ENCODE measurements at places on chromosomes 12 and 14. TPM values are rescaled to one million over a fixed set of nuclear protein-coding genes. Genes with fewer than 3 reads are reported as not detected.

DNA sequence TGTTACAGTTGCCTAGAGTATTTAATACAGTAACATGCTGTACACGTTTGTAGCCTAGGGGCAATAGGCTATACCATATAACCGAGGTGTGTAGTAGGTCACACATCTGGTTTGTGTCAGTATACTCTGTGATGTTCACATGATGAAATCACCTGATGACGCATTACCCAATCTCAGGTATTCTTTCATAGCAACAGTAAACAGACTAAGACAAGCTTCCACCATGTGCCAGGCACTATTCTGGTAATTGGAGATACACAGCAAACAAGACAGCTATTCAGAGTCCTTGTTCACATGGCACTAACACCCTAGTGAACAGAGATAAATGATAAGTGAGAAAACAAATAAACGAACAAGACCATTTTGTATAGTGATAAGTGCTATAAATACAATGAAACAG, 3.8 kb upstream of the PDE3A start:
- no peak for DNase-seq

DNA sequence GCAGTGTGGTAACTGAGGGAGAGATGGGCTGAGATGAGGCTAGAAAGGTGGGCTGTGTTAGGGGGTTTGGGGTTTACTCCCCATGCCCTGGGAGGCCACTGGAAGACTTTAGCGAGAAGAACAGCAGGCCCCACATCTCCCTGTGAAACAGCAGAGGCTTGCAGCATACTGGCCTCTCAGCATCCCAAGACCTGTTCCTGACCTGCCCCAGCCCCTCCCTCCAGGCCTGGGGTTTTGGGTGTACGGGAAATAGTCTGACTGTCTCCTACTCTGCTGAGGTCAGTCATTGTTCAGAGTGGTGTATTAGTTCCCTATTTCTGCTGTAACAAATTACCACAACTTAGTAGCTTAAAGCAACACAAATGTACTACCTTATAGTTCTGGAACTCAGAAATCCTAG, 103.5 kb upstream of the HIF1A start:
- DNase-seq: no peak

DNA sequence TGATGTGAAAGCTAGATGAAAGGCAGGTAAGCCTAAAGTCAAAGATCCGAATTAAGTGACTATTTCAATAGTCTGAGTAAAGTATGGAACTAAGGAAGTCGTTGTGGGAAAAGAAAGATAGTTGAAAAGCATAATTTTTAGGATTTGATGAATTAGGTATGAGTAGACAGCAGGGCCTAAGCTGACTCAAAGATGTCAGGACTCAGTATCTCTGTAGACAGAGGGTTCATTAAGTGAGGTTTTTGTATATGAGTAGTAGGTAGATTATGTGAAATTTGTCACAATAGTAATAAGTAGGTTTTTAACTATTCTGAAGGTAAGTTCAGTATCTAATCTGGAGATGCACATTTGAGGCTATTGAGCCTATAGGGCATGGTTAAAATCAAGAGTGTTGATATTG, 196.4 kb downstream of the RASSF9 start:
- no peak for DNase-seq

DNA sequence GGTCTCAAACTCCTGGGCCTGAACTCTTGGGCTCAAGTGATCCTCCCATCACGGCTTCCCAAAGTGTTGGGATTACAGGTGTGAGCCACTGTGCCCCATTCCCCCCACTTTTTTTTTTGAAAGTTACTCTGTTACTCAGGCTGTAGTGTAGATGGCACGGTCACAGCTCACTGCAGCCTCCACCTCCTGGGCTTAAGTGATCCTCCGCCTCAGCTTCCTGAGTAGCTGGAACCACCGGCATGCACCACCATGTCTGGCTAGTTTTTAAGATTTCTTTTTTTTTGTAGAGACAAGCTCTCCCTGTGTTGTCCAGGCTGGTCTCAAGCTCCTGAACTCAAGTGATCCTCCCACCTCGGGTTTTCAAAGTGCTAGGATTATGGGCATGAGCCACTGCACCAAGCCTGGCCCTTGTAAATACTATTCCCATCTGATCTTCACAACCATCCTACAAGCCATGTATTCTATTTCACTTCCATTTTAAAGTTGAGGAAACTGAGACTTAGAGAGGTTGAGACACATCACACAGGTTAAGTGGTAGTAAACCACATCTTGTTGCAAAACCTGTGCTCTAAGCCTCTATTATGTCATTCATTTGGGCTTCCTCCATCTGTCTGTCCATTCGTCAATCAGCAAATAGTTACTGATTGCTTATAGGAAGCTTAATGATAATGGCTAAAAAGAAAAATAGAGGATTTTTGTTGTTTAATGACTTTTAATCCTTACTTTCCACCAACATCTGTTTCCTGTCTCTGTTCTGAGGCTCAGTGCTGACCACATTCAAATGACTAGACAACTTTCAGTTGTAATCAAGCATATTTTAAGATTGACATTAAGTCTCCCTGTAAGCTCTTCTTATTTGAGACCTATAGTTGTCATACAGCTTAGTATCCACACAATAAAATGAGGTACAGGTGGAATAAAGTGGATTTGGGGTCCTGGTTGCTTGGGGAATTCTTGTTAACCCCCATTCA, 9.2 kb downstream of the ASCL4 start:
- DNase-seq: no peak

DNA sequence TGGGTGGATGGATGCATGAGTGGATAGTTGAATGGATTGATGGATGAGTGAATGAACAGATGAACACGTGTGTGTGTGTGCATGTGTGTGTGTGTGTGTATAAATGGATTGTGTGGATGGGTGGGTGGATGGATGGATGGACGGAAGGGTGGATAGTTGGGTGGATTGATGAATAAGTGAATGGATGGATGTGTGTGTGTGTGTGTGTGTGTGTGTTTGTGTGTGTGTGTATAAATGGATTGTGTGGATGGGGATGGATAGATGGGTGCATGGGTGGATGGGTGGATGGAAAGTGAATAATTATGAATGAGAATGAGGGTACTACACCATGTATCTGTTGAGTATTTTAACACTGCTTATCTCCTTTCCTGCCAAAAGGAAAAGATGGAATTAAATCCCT, 986 bp downstream of the KRT77 start:
- no peak for DNase-seq

GRCh38 chr12:79521576-79521975, 169.2 kb downstream of the PAWR start:
- no peak for DNase-seq

GRCh38 chr12:110355073-110355472, 48.4 kb downstream of the ANAPC7 start:
- DNase-seq: no peak

DNA sequence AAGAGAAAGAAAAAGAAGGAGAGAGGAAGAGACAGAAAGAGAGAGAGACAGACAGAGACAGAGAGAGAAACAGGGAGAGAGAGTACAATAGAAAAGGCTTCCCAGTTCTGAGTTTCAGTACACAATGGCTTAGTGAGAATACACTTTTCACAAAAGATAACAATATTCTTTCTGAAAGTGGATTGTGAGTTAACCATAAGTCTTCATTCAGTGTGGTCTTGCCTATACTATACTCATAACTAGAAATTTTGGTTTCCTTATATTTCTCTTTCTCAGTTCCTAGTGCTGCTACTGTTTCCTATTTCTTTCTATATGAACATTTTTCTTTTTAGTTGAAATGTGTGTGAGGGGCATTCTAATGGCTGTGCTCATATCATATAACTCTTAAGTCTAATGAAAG, 9.3 kb downstream of the CD163L1 start:
- DNase-seq: no peak

GRCh38 chr12:105014603-105015002, 28.5 kb downstream of the NOPCHAP1 start:
- no peak for DNase-seq

DNA sequence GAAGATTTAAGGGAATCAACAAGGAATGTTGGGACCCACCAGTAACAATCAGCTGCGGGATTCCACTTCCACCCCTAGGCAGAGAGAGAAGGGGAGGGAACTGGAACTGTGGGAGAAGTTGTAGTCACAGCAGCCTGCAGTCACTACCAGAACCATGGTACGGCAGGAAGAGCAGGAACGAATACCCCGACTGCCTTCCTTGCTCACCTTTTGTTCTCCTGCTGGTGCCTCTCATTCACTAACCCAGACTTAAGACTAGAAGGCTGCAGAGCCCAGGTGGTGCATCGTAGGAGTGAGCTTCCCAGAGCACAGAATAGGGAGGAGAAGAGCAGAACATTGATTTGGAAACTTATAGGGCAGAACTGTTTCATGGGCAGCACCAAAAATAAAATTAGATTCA, 154.2 kb downstream of the DYRK2 start:
- DNase-seq: no peak

GRCh38 chr12:12817616-12818015, 4.5 kb downstream of the DDX47 start:
- DNase-seq: no peak

GRCh38 chr12:116459011-116459875, 99.9 kb upstream of the MAP1LC3B2 start:
- no peak for DNase-seq

GRCh38 chr12:116977465-116978380, 67.0 kb downstream of the FBXW8 start:
- DNase-seq: no peak

DNA sequence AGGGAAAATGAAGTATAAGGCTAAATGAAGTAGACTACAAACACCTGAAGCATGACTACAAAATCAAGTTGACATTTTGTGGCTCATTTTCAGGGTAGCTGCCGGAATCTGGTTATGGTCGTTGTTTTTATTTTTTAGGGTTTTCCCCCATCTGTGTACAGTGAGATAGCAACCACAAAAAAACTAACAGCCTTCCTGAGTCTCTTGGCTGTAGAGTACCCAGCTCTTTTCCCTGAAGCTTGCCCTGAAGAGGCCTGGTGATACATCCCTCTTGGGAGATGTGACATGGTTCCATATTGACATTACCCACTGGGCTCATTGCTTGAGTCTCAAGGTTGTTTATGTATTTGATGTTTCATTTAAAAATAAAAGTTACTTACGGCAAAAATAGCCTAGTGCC, 424.0 kb downstream of the ZFP36L1 start:
- DNase-seq: no peak

DNA sequence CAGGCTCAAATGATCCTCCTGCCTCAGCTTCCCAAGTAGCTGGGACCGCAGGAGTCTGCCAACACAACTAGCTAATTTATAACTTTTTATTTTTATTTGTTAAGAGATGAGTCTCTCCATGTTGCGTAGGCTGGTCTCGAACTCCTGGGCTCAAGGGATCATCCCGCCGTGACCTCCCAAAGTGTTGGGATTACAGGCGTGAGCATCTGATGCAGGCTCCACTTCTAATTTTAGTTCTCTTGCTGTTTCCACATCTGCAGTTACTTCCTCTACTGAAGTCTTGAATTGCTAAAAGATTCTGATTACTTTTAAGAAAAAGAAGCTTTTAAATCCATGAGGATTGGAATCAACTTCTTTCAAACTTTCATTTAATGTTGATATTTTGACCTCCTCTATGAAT, 13.4 kb upstream of the SNX6 start:
- no peak for DNase-seq

- no peak for DNase-seq
Measured at GRCh38 chr12:88733008-88733407, 152.7 kb upstream of the KITLG start.

GRCh38 chr14:55589171-55589570, 9.2 kb downstream of the KTN1 start:
- no peak for DNase-seq

DNA sequence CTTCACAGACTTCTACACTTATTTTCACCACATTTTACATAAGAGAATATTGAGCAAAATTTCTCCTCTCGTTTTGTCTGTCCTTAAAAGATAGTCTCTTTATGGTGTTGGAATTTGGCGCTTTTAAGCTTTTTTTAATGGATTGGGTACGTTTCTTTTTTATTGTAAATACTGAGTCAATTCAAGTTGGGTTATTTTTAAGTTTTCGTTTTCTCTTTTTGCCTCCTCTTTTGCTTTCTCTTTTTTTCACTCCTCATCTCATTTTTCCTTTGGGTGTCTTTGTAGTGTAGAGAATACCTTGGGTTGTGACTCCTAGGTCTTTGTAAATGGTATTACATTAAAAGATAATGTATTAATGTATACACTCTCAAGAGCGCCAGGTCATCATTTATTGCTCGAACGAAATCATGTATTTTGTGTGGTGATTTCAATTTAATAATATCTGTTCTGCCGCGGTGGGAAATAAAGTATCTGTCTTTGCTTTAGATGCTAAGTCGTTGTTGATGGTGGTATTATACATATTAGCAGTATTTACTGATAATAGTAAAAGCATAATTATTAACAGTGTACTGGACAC, 845 bp downstream of the TMX1 start:
- DNase-seq: no peak

GRCh38 chr12:131077931-131078391, 124.3 kb downstream of the ADGRD1 start:
- DNase-seq: no peak

DNA sequence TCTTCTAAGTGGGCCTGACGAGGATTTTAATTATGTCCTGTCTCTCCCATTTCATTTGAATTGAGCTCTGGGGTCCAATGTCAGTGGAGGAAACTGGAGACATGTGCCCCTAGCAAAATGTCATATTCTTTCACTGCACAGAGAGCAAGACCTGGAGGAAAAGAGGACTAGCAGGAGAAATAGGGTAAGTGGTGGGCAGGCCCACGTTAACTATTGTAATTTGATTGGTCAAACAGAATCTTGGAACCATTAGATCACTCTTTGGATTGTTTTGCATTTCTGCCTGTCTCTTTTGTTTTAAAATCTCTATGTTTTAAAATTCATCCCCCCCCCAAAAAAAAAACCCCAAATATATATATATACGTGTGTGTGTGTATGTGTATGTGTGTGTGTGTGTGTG, 113.9 kb upstream of the PELI2 start:
- DNase-seq: no peak

- DNase-seq: peak; percentile 32
Measured at GRCh38 chr12:32273712-32274111, 125.6 kb upstream of the FGD4 start.

DNA sequence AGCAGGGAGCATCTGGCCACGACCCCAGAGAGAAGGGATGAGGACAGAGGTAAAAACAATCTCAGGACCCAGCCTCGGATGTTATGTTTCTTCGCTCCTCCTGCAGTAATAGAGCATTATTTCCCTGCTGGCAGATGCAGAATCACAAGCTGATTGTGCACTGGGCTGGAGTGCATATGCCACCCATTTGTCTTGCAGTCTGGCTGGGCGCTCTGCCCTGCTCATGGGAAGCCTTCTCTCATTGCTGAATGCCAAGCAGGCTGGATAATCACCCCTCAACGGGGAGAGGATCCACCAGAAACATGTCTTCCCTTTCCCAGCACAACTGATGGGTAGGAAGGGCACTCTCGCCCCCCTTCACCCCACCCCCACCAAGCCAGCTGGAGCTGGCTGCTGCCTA, 8.5 kb upstream of the VASH1 start:
- no peak for DNase-seq

GRCh38 chr12:11556682-11557081, 92.8 kb upstream of the ETV6 start:
- no peak for DNase-seq

GRCh38 chr12:6167327-6168280, 32.6 kb upstream of the CD9 start:
- DNase-seq: peak; percentile 47

GRCh38 chr14:102187044-102187443, 47.3 kb downstream of the WDR20 start:
- no peak for DNase-seq

The OR4N5 gene
- total RNA-seq: not detected

The TARBP2 gene
- 62.6 TPM for total RNA-seq

The GLS2 gene
- total RNA-seq: 2.2 TPM

The PZP gene
- total RNA-seq: not detected

The RIPK3 gene
- total RNA-seq: 6.2 TPM

The DHH gene
- not detected for total RNA-seq

The CMKLR1 gene
- total RNA-seq: 0.08 TPM

The CCDC38 gene
- total RNA-seq: not detected

The KLHL33 gene
- 0.05 TPM for total RNA-seq

The KLRK1 gene
- total RNA-seq: 55.4 TPM
